ENCODE measurements at places on chromosomes 3 and 15.

- no peak for DNase-seq
Measured at GRCh38 chr3:162699291-162699690, 1202.7 kb downstream of the OTOL1 start.

GRCh38 chr3:4972652-4973643 lies 6.3 kb upstream of the BHLHE40 start:
- no peak for DNase-seq

- no peak for DNase-seq
Measured at GRCh38 chr15:97072545-97072944, 742.0 kb downstream of the NR2F2 start.

- DNase-seq = no peak
Measured at GRCh38 chr3:98750276-98750919, 12.7 kb upstream of the ST3GAL6 start.

DNA sequence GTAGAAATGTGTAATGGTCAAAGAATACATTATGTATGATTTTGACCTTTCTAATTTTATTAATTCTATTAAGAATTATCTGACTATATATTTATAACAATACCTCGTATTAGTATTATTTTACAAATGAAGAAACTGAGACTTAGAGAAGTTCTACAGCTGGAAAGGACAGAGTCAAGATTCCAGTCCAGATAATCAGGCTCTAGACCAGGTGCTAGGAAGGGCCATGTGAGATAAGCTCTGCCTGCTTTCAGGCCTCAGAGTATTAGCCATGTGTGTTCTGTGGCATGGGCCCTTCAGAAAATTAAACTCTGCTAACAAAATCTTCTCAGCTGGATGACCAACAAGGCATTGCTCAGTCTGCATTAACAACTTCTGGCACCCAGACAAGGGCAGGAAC lies 87.5 kb downstream of the CD200R1L start:
- no peak for DNase-seq

DNA sequence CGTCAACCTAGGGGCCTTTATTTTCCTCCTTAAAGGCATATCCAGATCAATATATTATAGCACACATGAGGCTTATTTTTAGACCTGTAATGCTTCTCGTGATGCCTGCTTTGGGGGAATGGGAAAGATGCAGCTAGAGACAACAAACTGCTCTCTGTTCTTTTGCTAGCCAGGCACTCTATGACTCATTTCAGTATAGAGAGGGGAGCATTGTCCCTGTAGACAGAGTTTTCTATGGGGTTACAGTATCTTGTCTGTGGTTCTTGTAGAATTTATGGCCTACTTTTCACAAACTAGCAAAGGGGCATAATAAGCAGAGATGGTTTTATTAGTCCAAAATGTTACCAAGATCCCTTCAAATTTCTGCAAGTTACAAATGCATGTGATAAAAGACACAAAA lies 305.6 kb downstream of the LSAMP start:
- DNase-seq = no peak

DNA sequence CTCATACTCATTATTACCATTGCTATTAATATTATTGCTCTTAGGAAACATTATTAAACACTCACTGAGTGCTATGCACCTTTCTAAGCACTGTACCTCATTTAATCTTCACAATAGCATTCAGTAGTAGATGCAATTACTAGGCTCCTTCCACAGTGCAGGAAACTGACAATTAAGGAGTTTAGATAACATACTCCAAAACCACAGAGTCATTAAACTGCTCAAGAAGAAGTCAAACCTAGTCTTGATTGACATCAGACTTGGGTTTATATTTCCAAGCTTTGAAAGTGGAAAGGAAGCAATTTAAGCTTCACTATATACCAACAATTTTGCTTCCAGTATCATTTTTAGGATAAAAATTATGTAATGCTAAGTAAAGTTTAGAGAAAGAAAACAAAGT lies 490.1 kb upstream of the ARRDC4 start:
- DNase-seq = no peak

GRCh38 chr3:173584838-173585831 lies 187.6 kb downstream of the NLGN1 start:
- peak; percentile 34 for DNase-seq

DNA sequence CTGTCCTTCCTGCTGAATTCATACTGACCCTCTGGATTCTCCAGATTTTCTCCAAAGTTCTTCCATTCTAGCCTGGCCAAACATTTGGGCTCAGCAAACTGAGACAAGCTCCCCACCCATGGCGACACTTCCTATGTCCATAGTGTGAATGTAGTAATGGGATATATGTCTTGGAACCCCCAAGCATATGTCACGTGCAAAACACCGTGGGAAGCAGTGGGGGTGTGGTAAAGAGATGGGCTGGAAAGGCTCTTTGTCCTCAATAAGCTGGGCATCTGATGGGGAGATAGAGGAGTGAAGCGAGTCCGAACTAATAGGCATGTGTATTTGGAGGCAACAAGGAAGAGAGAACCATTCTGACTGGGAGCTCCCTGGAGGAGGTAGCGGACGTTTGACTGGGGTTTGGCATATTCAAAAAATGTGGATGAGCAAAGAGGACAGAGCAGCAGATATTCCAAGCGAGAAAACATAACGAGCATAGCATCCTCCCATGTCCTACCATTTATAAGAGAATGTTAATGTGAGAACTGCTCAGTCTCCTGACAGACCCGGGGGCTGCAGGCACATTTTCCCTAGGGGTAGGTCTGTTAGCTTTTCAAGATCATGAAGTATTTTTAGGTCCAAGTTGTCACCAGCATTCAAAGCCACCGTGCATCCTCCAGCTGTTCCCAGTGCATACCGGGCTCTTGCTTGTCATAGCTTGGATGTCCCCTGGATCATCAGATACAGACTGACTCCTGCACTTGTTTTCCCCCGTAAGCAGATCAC lies 25.6 kb downstream of the TPM1 start:
- no peak for DNase-seq

DNA sequence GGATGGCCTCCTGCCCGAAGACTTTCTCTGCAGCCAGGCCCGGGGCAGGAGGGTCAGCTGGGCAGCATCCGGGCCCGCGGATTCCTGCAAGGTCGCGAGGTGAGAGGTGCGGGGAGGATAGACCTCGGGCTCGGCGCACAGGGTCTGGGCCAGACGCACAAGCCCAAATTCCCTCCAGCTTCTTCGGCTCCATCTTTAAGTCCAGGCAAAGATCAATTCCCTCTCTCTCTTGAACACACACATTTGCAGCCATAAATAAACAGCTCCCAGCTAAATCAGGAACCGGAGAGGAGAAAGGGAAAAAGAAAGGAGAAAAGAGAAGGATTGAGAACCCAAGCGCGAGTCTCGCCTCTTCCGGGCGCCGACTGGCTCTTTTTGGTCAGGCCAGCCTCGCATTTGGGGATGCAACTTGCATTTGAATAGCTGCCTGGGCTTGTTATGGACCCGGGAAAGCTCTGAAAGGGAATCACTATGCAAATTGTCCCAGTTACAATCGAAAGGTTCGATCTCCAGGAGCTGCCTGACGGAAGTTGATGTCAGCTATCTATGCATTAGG lies 14.5 kb upstream of the ONECUT1 start:
- DNase-seq = no peak

DNA sequence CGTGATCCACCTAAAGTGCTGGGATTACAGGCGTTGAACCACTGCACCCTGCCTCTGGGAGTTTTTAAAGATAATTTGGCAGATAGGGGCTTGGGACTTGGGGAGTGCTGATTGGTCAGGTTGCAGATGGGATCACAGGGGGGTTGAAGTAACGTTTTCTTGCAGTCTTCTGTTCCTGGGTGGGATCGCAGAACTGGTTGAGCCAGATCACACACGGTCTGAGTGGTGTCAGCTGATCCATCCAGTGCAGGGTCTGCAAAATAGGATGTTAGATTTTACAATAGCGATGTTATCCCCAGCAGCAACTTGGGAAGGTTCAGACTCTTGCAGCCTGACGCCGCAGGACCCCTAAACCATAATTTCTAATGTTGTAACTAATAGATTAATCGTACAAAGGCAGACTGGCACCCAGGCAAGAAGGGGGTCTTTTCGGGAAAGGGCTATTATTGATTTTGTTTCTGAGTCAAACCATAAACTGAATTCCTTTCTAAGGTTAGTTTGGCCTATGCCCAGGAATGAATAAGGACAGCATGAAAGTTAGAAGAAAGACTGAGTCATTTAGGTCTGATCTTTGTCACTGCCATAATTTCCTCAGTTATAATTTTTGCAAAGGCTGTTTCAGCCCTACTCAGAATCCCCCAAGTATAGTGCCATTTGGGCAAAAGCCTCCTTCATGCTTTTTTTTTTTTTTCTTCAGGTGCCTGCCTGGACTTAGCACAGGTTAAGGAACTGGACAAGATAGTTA lies 1.5 kb upstream of the CA12 start:
- no peak for DNase-seq

DNA sequence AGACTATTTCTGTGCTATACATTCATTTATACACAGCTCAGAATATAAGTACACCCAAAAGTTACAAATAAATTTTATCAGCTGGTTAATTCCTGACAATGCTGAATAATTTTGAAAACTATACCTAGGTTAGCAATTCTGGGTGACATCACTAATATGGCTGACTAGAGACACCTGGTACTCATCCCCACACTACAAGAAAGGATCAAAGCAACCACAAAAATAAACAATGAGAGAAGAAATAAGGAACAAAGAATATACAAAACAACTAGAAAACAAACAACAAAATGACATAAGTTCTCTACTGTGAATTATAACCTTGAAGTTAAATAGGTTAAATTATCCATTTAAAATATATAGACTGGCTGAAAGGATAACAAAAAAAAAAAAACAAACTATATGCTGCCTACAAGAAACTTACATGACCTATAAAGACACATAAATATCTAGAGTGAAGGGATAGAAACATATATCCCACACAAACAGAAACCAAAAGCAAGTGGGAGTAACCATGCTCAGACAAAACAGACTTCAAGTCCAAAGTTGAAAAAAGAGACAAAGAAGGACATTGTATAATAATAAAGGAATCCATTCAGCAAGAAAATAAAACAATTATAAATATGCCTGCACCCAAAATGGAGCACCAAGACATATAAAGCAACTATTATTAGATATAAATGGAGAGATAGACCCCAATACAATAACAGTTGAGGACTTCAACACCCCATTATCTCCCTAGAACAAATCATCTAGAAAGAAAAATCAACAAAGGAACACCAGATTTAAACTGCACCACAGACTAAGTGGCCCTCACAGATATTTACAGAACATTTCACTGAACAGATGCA lies 57.8 kb downstream of the IMPG2 start:
- no peak for DNase-seq

DNA sequence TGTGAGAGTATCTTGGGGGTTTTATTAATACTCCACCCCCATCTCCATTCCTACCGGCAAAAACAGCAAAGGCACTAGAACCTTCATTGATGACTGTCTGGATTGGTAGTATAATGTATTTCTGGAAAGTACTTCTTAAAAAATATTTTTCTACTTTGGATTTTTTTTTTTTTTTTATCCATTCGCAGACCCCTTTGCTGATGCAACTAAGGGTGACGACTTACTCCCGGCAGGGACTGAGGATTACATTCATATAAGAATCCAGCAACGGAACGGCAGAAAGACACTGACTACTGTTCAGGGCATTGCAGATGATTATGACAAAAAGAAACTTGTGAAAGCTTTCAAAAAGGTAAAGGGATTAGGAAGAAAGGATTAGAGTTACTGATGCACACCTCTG lies 1.2 kb downstream of the EIF1B start:
- no peak for DNase-seq

- no peak for DNase-seq
Measured at GRCh38 chr3:190281308-190282051, 40.8 kb downstream of the CLDN1 start.

DNA sequence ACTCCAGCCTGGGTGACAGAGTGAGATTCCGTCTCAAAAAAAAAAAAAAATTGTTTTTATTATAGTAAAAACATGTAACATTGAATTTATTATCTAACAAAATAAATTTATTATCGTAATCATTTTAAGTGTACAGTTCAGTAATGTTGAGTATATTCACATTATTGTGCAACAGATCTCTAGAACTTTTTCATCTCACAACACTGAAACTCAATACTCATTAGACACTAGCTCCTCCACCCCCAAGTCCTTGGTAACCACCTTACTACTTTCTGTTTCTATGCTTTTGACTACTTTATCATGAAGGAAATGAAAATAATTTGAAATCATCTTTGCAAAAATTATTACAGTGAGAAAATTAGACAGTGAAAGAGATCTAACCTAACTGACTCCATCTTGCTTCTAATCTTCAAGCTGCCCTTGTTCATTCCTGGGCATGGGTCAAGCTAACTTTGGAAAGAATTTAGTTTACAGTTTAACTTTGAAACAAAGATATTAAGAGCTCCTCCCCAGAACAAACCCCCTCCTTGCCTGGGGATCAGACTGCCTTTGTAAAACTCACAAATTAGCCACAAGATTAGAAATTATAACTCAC lies 15.0 kb upstream of the FYCO1 start:
- DNase-seq = no peak

DNA sequence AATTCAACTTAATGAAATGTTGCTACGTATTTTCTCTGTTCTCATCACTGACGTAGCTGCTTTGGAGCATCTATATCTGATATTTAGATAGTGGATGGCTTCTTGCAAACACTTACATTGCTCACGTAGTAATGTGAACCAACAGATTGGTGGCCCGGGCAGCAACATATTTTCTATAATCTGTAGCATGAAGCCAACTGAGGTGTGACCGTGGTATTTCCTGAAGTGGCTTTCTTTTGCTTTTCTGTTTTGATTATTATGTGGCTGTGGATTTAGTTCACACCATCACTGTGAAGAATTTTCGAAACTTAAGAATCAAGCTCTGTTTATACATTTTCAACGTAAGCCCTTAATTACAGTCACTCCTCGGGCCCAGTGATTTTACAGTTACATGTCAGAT lies 288.5 kb downstream of the LPP start:
- DNase-seq = no peak

DNA sequence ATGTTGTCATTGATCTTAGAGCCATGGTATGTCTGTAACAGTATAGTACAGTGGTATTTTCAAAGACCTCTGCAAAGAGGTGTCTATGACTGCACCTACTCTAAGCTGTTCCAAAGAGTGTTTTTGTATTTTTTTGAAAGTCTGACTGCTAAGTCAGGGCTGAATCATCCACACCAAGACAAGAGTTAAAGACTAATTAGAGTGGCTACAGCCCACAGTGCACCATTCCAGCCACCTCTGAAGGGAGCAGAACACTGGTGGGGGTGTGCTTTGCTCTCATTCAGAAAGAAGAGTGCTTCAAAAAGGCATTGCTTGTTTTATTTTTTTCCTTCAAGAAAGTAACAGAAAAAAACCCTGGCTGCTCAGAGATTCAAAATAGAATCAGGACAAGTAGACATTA lies 301.4 kb downstream of the GABRG3 start:
- DNase-seq = no peak

DNA sequence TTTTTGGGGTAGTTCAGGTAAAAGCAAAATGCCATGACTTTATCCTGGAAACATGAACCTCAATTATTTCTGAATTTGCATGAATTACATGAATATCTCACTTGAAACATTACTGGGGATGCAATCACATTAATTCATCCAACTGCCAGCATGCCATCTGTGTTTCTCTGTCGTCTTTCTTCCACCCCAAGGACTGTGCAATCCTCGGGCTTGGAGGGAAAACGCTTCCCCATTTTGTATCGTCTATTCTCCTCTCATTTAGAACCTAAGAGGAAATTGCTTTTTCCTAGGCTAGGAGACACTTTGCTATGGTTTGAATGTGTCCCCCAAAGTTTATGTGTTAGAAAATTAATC lies 109.4 kb downstream of the SQOR start:
- DNase-seq = no peak

GRCh38 chr15:88046576-88047129 lies 209.9 kb downstream of the NTRK3 start:
- no peak for DNase-seq
